ENCODE measurements at places on chromosomes 13 and 19. TPM values are rescaled to one million over a fixed set of nuclear protein-coding genes. Genes with fewer than 3 reads are reported as not detected.

DNA sequence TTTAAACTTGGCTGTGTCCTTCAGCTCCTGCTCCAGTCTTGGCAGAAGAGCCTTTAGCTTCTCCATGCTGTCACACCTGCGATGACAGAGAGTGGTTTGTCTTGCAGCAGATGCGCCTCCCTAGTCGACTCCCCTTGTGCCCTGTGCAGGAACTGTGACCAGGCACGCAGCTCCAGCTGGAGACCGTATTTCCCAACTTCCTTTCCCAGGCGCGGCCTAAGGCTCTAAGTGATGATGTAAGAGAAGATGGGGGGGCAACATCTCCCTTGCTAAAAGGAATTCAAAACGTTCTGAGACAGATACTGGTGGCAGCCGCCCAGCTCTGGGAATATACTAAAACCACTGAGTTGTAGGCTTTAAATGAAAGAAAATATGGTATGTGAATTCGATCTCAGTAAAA, 16.3 kb downstream of the DCUN1D2 start:
- peak; percentile 44 for DNase-seq

DNA sequence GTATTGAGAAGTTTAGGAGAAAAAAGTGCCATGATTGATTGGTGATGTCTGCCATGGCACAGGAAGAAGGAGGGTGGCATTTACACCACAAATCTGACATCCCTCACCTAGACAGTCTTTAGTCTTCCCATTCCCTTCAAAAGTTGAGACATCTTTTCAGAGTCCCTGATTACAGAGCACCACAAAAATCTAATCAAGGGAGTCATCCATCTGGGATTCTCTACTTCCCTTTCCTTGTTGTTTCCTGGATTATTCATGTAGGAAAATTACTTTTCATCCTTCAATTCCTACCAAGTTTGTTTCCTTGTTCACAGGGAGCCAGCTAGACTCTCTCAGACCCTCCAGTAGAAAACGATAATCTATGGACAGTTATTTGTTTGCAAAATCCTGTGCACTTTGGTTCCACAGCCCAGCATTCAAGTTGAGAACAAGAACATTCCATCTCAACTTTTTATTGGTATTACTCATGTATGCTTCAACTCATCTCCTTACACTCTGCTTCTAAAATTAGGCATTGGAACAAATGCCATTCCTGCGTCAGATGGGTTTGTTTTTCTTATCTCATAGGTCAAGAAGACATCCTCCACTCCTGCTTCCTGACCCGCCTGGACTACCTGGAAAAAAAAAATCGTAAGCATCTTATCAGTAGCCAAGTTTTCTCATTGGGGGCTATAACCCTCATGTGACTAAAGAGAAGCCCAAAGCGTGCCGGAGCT, 259.9 kb downstream of the FOXO1 start:
- no peak for DNase-seq

GRCh38 chr13:48731957-48732569, 78.3 kb downstream of the CYSLTR2 start:
- DNase-seq, result peak; percentile 69

DNA sequence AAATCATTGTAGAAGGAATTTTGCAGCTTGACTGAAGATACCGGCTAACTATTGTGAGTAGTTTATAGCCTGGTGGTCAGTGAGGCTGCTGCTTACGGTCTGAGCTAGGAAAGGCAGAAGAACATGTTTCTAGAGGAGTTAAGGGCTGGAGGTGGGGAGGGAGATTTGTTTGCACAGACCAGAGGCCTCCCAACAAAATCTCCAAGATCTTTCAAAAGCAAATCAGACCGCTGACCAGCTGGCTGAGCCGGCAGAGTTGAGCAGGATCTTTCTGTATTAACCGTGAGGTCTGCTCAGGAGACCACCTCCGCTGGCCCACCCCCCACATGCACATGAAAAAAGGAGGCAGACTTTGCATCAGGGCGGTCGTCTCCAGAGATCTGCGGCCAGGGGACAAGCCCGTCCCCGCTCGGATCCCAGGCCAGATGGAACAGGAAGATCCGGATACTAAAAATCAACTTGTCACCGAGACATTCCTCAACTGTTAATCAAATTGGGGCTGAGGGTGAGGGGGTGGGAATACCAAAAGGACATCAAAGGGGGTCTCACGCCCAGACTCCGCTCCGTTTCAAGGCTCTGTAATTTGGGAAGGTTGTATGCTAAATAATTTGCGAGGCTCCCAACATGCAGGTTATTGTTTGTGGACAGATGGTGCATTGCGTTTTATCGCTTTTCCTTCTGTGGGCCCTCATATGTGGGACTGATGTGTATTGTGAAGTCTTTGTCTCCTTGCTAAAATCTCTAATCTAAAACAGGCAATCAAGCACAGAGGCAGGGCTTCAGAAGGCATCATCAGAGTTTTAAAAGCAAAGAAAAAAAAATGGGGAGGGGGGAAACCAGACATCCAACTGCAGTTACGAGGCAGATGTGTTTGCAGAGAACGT, 319.0 kb downstream of the ZNF536 start:
- DNase-seq, result no peak

DNA sequence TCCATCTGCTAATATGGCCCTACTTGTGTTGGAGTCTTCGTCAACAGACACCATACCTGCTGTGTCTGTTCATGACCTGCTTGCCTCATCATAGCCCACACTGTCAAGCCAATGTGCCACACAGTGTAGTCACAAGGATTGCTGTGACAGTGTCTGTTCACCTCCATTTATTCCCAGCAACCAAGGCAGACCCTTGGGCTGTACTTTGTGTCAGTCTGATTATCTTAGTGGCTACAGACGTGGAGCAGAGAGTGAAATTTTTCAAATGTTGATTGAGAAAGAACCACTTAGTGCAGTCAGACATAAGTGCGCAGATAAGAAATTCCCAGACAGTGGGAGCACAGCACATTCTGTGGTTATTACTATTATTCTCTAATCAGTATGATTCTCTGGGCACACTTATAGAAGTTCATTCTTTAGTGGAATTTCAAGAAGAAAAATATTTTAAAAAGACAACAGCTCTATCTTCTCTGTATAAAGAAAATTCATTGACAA, 184.6 kb downstream of the GPC6 start:
- no peak for DNase-seq

- DNase-seq, result no peak
These were observed 30.3 kb upstream of the SMAD9 start for GRCh38 chr13:36950330-36950729.

DNA sequence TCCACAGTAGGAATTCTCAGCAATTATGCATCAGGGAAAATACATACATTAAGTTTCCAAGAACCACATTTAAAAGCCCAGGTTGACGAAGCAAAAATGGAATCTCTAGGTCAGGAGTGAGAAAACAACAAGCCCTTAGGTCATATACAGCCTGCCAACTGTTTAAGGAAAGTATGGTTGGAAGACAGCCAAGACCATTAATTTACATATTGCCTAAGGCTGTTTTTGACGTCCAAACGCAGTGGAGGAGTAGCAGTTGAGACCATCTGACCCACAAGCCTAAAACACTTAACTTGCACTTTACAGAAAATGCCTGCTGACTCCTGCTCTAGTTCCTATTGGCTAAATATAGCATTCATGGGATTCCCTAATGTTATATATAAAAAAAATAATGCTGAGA, 299.0 kb downstream of the ITGBL1 start:
- no peak for DNase-seq

GRCh38 chr13:27728271-27728670, 64.0 kb upstream of the GSX1 start:
- DNase-seq, result no peak

DNA sequence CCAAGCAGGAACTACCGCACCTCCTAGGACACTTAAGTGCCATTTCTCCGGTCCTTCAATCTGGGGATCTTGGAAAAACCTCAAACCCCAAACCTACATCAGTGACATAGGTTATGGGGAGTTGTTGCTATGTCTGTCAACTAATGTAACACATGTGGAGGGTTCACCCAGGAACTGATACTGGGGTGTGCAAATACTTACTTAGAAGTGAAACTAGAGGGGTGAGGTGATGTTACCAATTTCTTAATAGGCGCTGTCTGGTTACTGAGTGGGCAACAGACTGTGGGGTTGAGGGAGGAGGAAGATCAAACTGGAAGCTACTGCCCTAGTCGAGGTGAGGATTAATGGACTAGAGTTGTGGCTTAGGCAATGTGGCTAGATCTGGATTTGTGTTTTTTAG, 1.9 kb downstream of the ZNF586 start:
- no peak for DNase-seq

SLC17A7 gene
- 0.26 TPM for total RNA-seq

GRK1 gene
- not detected for total RNA-seq

ZNF528 gene
- total RNA-seq, result 13.7 TPM

ZNF628 gene
- total RNA-seq, result 3.4 TPM

Data from body of pancreas (tissue), 4 donors.